C1 segment of cervical spinal cord (tissue), 14 donors: ENCODE measurements at places on chromosomes 2 and 18.

DNA sequence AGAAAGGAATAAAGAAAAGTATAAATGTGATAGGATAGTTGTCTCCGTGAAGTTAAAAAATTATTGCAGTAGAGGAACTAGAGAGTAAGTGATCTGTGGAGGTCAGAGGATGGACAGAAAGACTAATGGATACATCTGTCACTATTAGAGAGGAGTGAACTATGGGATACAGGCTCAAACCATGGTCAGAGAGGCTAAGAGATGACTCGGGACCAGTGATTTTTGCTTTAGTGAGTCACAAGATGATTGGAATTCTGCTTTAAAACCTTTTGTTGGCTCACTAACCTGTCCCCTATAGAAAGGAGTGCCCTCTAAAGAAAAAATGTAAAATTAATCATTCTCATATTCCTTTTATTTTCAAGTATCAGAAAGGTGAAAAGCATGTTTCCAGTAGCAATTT is 30.3 kb downstream of the ALMS1 start:
- DNase-seq: no peak

DNA sequence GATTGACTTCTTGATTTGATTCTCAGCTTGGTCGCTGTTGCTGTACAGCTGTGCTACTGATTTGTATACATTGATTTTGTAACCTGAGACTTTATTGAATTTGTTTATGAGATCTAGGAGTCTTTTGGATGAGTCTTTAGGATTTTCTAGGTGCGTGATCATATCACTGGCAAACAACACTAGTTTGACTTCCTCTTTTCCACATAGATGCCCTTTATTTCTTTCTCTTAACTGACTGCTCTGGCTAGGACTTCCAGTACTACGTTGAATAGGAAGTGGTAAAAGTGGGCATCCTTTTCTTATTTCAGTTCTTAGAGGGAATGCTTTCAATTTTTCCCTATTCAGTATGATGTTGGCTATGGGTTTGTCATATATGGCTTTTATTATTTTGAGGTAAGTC is 101.3 kb downstream of the OSBPL1A start:
- no peak for DNase-seq

GRCh38 chr2:61016392-61017002 is 1.0 kb upstream of the PEX13 start:
- no peak for DNase-seq

DNA sequence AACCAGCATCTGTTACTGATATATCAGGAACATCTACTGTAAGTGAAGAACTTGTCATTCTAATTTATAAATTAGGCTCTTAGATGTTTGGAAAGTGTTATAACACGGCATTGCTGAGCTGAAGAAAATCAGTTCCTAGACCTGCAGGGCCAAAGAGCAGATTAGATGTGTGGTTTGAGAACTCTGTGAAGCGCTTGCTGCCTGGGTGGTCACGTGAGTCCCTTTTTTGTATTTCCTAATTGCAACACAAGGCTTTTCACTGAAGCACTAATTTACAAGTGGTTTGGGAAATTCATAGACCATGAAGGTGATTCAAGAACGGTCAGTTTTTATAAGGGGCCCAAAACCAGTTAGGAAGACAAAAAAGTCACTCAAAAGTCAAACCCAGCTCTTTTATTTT is 106.9 kb upstream of the SP3 start:
- no peak for DNase-seq

DNA sequence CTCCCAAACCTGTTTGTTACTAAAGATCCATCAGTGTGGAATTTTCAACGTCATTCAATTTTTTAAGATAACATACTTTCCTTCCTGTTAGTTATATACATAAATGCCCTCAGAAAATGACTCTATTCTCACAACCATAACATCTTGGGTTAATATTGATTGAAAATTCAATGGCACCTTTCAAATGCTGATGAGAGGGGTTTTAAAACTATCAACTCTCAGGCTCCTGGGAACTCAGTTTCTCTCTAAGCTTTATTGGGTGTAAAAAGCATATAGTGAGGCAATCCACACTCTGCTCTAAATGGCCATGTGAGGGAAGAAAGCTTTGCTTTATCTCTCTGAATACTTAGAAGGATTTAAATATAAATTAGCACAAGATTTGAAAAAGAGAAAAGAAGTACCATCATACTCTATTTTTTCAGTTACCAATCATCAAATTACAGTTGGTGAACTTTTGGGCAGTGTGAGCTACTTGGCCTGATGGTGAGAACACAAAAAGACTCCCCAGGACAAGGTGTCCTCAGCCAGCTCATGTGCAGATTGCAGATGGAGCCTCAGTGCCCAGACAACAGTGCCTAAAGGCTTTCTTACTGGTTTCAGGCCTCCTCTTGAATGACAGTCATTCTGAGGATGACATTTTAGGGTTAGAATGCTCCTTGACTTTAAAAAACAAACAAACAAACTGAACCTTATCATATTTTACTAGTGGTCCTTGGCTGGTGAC is 24.6 kb upstream of the CERS6 start:
- no peak for DNase-seq

DNA sequence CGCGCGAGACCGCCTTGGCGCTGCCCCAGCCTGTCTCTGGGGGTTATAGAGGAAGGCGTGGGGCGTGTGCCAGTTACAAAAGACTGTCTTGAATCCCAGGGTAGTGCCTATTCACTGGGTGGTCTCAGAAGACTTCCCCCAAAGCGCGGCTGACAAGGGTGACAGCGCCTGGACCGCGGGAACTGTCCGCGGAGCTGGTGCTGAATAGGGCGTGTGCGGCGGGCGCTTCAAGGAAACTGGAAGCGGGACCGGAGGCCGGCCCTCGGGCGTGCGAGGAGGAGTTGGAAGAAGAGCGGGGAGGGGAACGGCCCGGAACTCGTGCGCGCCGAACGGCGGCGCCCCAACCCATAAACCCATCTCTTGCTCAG is 2.3 kb downstream of the EGR4 start:
- no peak for DNase-seq

- no peak for DNase-seq
Measured at GRCh38 chr2:224837066-224837465, 120.9 kb upstream of the CCDC195 start.

DNA sequence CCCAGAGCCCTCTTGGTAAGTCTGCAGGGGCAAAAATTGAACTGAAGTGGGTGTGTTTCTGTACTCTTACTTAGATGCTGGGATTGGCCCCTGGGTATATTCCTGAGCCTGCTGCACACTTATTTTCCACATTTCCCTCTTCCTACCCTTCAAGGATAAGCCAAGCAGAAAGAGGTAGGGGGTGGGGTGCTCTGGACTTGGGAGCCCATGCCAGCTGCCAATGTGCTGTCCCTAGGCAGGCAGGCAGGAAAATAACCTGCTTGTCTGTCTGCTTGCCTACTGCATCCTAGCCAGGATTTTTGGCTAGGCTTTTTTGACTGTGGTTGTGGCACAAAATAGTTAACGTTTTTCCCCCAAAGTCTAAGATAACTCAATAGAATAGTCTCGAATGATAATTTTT is 234.3 kb downstream of the ALK start:
- DNase-seq: no peak

- no peak for DNase-seq
Measured at GRCh38 chr2:168091986-168092385, 155.4 kb downstream of the STK39 start.

DNA sequence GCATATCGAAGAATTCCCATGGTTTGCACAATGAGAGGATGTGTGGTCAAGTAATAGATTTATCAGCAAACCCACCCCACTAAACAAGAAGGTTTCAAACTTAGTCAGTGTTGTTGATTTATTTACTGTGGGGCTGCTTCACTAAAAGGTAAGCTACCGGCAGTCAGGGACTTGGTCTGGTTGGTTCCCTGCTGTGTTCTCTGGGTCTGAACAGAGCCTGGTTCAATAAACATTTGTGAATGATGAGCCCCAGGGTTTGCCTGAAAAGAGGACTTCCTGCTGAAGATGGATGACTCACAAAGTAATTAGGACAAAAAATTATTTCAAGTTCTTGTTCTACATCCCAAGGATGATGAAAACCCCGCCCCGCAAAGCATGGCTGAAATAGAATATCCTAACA is 108.3 kb downstream of the SPP2 start:
- no peak for DNase-seq

DNA sequence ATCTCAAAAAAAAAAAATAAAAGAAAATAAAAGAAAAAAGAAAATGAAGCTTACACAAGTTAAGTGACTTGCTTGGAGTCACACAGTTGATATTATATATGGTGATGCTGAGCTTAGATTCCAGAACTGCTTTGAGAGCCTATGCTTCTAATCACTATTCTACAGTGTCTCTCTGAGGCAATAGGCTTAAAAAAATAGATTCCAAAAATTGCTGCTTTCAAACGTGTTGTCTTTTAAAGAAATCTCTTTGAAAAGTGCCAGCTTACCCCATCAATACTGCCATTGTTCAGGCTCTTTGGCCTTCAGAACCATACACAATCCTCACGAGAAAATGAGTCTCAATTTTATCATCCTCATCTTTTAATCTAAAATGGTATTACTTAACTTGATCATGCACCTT is 102.6 kb downstream of the CDK15 start:
- DNase-seq: no peak

DNA sequence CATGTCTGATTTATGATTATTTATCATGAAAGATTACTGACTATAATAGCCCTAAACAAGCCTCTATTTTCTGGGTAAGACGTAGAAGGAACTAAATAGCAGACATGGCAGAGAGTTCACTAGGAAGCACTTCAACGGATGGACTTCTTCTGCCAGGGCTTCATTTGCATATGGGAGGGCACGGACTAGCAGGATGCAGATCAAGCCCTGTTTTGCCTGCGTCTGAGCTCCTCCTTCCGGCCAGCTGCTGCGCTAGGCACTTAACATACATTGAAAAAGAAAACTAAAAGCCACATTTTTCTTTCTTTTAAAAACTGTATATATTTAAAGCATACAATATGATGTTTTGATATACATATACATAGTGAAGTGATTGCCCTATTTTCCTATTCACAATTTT is 340.0 kb upstream of the MEX3C start:
- no peak for DNase-seq

DNA sequence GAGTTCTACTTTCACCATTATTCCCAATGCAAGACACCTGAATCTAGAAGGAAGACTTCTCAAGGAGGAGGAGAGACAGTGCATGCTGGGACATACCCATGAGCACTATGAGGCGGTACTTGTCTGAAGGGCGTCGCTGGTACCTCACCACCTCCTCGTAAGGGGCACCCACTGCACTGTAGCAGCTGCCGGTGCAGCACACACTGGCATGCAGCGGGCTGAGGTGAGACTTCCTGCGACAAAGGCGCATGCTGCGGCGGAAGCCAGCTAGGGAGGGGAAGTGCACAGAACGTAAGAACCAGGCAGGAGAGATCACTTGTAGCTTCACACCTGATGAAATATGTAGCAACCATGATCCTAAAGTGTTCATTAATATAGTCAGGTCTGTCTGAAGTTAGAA is 12.8 kb upstream of the TMEM237 start:
- no peak for DNase-seq

DNA sequence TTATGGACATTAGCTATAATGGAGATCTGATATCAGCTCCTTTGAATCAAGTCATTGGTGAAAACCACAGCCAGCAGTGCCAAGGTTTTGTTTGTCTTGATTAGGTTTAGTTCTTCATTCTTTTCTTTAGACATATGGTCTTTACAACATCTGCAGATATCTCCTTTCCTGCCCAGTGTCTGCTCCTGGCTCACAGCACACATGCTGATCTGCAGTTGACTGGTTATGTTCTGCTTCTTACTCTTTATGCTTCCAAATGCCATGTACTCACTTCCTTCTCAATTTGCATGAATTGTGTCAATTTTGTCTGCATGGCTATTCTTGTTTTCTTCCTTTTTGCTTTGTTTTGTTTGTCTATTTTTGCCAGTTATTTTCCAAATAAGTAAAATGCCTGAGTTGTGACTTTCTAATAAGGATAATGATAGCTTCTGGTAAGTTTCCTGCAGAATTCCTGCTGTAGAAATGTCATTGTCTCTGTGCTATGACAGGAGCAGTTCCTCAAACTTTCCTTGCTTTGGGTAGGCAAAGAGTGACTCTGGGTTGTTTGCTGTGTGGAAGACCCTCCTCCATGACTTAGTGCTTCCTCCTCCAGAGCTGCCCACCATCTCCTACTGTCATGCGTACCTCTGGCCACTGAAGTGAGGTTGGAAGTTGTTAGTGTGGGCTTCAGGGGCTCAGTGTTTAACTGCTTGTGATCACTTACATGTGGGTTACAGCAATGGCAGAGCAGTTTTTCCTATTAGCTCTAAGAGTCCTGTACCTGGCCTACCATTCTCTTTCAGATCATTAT is 8.2 kb downstream of the ARHGAP25 start:
- DNase-seq: no peak

GRCh38 chr2:49924044-49924817 is 769.9 kb upstream of the FSHR start:
- no peak for DNase-seq

GRCh38 chr2:145503511-145503910 is 983.6 kb upstream of the ZEB2 start:
- DNase-seq: no peak

DNA sequence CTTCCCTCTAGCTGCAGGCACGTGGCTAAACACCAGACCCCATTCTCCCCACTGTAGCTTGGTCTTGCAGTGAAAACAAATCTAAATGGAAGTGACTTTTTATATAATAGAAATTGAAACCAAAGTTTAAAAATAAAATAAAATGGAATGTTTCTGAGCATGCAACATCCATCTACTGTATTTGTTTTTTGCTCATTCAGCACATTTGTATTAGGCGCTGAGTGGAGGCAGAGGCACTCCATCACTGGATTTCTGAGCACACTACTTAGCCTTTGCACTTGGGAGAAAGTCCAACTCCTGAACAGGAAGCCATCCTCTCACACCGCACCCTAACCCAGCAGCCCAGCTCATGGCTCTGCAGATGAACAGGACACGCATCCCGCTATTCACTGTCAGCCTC is 37.8 kb upstream of the POU3F3 start:
- DNase-seq: no peak

DNA sequence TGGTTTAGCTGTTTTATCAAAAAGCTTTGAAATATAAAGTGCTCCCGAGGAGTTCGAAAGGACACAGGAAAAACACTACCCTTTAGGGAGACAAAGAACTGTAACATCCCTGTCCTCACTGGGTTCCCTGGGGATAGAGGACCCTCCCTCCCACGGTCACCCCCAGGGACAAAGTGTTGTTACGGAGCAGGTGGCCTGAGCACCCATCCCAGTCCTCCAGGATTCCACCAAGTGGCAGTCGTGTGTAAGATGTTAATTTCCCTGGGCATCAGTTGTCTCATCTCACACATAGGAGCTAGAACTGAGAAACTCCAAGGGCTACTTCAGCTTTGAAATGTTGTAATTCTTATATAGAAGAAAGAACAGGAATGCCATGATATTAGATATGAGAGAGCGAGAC is 137.7 kb downstream of the ALK start:
- no peak for DNase-seq
